LNCaP clone FGC (cell line): ENCODE measurements at places on chromosomes 3 and 15.

GRCh38 chr3:78749056-78749455, 1018.7 kb downstream of the ROBO1 start:
- no peak for DNase-seq

- no peak for DNase-seq
These were observed 94.7 kb downstream of the SSR3 start for GRCh38 chr3:156460206-156460611.

GRCh38 chr3:33364531-33365128, 75.6 kb downstream of the UBP1 start:
- no peak for DNase-seq

DNA sequence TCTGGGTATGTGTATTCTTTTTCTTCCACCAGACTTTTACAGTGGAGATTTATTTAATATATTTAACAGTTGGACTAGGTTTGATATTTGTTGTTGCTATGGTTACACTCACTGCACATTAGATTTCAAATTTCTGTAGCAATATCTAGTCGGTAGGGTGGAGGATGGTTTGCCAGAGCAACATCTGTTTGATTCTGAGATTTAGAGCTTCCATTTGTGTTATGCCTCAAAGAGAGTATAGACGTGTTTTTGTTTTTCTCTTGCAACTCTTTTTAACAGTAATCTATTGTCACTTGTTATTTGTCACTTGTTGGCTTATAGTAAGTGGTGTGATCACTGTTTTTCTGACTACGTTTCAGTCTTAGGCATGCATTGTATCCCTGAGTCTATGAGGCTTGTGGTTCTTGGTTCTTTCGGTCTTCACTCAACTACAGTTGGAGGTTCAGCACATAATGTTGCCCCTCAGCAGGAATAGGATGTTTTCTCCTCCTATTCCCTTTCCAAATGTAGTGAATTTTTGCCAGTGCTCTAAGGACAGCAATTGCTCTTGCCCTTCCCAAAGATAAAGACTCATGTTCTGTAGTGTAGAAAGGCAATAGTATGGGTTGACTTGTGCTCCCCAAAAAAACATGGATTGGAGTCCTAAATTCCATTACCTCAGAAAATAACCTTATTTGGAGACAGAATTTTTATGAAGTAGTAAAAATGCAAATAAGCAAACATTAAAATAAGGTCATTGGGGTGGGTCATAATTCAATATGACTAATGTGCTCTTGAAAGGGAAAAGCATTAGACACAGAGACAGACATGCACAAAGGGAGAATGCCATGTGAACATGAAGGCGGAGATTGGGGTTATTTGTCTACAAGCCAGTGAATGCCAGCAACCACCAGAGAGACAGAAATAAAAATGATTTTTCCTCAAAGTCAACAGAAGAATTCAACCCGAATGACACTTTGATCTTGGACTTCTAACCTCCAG, 692.1 kb downstream of the DIPK2A start:
- DNase-seq: no peak

DNA sequence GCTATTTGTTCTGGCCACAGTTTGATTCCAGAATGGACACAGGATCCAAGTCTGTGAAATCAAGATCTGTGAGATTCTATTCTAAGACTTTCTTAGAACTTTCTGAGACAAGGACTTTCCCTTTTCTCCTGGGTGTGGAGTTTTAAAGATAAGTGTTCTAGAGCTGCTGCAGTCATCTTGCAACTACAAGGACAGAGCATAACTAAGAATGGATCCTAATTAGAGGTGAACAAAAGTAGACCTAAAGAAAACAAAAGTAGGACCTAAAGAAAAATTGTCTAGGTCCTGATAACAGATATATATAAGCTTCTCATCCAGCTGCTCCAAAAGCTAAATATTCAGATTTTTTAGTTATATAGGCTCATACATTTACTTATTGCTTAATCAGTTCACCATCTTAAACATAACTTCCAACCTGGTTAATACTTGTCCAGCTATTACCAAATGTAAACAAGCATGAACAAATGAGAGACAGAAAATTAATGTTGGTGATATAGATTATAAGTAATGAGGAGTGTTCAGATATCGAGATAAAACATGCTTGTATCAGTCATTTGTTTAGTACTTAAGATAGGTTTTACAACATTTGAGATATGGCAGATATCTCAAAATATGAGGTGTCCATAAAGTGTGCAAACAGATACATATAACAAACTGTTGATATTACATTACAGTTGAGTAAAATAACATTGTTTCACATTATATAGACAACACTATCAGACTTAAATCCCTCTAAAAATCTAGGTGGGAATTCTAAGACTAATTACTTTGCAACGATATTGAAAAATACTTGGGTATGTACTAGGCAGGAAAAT, 75.1 kb downstream of the CD200 start:
- DNase-seq: peak; percentile 81

DNA sequence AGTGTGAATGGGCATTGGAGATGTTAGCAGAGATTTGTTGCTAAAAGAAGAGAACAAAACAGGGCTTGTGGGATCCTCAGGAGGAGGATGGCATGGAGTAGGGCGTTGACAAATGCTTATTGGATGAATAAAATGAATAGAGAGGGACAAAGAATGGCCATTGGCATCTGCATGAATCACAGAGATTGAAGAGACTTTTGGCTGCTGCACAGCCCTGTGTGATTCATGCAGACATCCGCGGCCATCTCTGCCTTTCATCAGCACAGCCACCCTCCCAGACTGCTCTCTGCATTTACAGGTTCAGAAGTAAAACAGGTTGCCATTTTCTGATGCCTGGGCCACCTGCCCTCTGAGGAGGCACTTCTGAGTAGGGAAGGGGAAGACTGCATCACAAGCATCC, 397.9 kb downstream of the EPHB1 start:
- DNase-seq: no peak

GRCh38 chr3:15976524-15976923, 178.7 kb upstream of the ANKRD28 start:
- DNase-seq: no peak

DNA sequence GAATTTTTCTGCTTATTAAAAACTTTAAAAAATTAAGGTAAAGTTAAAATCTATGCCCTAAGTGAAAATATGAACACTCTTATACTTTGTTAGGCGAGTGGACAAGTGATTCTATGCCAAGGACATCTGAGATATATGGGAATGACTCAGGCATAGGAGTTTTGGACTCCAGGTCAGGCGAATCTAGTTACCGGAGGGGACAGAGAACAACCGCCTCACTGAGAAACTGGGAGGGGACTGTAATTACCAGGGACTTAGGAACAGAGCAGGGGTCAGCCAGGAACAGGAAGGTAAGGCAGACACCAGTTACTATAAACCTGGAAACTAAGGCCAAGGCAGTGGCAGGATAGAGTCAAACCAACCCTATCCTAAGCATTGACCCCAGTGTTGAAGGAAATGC, 16.8 kb upstream of the ATP1B3 start:
- no peak for DNase-seq

DNA sequence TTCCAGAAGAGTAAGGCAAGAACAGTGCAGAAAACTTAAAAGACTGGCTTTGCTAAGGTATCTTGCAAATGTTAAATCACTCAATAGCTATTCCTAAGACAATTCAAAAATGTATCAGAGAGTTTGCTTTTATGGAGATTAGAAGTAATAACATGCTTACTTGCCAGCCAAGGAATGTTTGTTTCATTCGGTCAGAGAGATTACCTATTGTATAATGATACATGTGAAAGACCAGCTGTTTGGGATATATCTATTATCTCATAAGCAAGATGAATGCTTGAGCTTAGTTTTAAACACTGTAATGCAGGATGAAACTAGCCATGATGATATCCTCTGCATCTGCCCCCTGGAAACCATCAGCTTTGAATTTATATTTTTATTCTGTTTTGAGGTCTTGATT, 70.7 kb downstream of the MAP2K5 start:
- DNase-seq: no peak

DNA sequence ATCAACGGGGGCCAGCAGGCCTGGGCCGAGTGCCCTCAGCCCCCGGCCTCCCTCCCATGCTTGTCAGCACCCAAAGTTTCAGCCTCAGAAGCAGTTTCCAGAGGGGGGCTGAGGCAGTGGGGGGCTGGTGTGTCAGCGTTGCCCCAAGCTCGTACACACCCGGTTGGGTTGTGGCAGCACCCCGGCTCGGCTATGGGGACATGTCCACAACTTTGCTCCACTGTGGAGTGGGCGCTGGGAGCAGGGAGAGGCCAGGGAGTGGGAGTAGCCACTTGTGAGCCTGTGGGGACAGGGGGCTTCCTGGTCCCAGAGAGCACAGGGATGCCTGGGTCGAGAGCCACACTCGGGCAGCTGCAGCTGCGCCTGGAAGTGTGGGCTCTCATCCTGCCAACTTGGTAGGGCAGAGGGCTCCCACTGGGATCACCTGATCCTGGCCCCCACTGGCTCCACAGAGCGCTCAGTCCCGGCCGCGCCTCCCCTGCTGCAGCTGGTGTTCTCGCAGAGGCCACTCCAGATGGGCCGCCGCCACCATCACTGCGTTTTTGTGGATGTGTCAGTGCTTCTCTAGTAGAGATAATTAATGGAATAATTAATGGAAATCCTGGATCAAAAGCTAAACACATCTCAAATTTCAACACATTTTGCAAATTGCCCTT, 75.1 kb downstream of the NR1D2 start:
- no peak for DNase-seq

DNA sequence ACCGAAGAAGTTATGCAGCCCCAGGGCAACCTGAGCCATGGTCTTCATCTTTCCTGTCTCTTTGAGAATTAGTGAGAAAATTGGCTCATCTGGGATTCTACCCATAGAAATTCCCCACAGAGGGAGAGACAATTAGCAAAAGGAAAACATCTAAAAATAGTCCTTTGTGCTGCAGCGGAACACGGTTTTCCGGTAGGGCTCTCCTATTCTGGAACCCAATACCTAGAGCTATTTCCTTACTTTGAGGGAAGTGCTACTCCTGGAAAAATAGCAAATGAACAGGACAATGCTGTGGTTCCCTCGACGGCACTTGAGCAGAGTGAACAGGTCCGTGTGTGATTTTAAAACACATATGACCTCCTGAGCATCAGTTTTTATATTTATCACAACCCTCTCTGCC, 210.5 kb downstream of the FGF12 start:
- DNase-seq: no peak

GRCh38 chr15:34804776-34805175, 9.4 kb upstream of the ACTC1 start:
- no peak for DNase-seq

- DNase-seq: no peak
These were observed 842 bp downstream of the FSTL1 start for GRCh38 chr3:120449701-120450599.

DNA sequence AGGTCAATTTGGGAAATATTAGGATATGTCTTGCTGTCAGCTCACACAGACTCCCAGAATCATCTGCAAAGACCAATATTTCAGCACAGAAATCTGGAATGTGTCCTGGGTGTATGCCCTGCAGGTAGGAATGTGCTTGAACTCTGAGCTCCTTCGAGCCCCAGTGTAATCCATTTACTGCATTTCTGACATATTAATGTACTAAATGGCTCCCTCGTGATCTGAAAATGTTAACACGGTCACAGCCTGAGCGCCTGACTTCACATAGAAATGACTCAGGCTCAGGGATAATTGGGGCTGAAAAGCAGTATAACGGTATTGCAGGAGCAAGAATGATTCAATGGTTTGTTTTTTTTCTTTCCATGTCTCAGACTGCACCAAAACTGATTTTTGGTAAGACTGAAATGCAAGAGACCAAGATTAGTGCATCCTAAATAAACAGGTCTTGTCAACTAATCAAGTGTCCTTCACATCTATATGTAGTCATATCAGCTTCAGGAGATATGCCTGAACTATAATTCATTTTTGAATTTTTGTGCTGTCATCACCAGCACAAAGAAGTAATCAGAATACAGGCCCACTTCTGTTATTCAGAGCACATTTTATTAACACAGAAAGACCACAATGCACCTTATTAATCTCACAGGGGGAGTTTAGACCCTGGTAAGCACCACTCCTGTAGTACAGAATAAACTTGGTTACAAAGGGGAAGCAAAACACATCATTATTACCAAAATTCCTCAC, 49.8 kb downstream of the DCLK3 start:
- no peak for DNase-seq

DNA sequence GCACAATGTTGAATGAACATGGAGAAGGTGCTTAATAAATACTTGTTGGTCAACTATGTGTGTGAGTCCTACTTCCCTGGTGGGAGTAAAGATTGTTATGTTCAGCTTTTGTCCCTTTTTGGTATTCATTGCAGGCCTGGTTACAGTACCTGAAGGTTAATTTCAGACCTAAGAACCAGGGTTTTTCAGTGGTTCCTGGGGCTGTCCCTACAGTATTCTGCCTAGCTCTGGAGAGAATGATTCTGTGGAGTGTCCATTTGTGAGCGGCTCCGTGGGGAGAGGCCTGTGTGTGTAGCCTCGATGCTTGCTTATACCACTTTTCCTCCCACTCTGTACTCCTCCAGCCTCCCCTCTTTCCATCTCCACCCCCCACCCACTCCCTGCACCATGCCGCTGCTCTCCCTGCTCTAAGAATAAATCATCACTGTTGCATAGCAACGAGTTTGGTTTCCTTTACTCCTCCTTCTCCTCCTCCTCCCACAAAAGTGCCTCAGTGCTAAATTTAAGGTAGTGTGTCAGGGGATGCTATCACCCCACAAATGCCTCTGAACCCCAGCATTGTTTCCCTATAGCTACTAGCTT, 150.6 kb upstream of the ROPN1 start:
- DNase-seq: no peak

DNA sequence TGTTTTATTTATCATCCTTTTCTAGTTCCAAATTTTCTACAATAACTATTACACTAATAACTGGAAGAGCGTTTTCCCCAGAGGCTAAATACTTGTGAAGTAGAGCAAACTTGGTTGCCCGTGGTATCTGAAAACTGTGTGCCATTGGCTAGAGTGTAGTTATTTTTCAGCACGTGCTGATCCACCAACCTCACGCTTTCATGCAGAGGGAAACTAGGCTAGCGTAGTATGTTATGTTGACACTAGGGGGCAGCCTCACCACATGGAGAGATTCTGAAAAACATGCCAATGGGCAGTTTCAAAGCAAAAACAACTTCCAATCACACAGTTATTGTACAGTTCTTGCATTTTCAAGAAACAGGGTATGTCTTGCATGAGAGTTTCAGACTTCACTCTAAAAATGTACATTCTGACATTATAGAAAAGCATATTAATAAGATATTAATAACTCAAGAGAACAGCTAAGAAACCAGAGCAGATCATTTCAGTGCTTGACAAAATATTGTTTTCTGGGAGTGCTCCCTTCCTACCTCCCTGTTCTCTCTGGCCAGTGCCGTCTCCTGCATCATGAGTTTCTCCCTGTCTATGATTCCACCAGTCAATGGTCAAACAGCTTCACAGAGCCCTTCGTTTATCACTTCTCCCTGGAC, 39.7 kb downstream of the SPATA12 start:
- peak; percentile 23 for DNase-seq

GRCh38 chr3:179591313-179591712, 13.1 kb downstream of the MRPL47 start:
- no peak for DNase-seq

DNA sequence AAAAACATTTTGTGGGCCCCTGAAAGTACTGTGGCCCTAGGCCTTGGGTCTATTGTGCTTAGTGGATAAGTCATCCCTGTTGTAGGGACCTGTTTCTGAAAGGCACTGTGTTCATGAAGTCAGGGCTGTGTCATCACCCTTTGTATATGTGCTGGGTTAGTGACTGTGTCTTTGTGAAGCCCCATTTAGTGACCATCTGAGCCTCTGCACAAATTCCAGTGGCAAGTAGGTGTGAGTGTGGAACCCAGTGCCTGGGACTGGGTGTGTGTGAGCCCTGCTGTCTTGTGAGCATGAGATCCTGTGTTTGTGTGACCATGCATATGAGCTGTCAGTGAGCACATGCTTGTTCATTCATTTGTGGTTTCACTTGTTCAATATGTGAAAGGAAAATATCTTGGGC, 1.2 kb upstream of the HYAL1 start:
- no peak for DNase-seq

GRCh38 chr3:133209871-133210550, 171.8 kb downstream of the TMEM108 start:
- DNase-seq: no peak
